Uterus (tissue), 4 donors: ENCODE measurements at places on chromosomes 12 and 14. TPM values are rescaled to one million over a fixed set of nuclear protein-coding genes. Genes with fewer than 3 reads are reported as not detected.

- DNase-seq: no peak
- H3K4me3 ChIP-seq: no peak overlapping the region
- no peaks in the 10 kb centered on the region for H3K36me3 ChIP-seq
- no peak overlapping the region for H3K27ac ChIP-seq
- H3K4me1 ChIP-seq: no peaks in the 10 kb centered on the region
Observed at GRCh38 chr12:10131111-10131690, 1.2 kb upstream of the CLEC7A start.

- H3K36me3 ChIP-seq: no peaks in the 10 kb centered on the region
- H3K27ac ChIP-seq: no peak overlapping the region
- no peak for DNase-seq
- no peak overlapping the region for H3K4me3 ChIP-seq
Observed at GRCh38 chr12:120783197-120783596, 57.6 kb downstream of the ACADS start.

DNA sequence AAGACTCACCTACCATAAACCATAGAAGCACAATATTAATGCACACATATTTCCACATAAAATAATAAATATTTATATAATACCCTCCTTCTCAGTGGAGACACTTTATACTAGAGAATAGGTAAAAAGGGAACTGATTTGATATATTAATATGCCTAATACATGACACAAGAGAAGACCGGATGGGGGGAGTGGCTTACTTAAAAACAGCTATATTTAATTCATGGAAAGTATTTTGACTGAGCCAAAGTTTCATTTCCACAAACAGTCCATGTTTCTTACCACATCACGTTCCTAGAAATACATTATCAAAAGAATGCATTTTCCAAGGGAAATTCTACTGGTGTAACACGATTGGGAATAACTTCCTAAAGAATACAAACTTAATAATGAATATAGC lies 63.4 kb downstream of the ITPR2 start:
- H3K36me3 ChIP-seq: no peaks in the 10 kb centered on the region
- no peaks in the 10 kb centered on the region for H3K4me1 ChIP-seq
- no peak overlapping the region for H3K27ac ChIP-seq
- H3K27me3 ChIP-seq: no peaks in the 10 kb centered on the region
- no peak for DNase-seq
- no peak overlapping the region for H3K4me3 ChIP-seq

DNA sequence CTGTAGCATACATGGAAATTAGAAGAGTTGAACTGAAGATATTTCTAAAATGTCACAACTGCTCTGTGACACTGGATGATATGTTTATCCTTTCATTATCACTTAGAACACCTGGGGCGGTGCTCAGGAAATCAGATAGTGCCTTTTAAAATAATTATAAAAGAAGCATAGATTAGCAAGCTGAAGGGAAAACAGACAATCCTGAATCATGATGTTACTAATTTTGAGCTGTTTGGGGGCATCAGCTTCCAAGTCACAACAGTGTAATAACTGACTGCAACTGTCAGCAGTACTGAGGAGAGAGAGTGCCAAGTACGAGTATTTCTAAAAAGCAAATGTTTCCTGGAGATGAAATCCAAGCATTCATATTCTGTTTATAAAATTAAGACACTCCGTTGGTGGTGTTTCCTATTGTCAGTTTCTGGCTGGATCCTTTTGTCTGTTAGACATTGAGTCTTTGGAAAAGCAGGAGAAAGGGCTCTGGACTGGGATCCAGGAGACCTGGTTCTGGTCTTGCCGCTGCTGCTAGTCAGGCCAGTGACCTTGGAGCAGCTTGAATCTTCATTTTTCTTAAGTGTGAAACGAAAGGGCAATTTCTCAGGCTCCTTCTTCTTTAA lies 380.1 kb downstream of the EGLN3 start:
- H3K27me3 ChIP-seq: no peaks in the 10 kb centered on the region
- no peak overlapping the region for H3K4me3 ChIP-seq
- no peak overlapping the region for H3K27ac ChIP-seq
- no peak for DNase-seq

GRCh38 chr14:59176765-59177164 lies 11.7 kb upstream of the DAAM1 start:
- H3K4me1 ChIP-seq: no peaks in the 10 kb centered on the region
- no peak overlapping the region for H3K27ac ChIP-seq
- H3K27me3 ChIP-seq: no peaks in the 10 kb centered on the region
- H3K4me3 ChIP-seq: no peak overlapping the region
- DNase-seq: no peak

- no peak overlapping the region for H3K27ac ChIP-seq
- H3K4me1 ChIP-seq: no peaks in the 10 kb centered on the region
- no peak overlapping the region for H3K4me3 ChIP-seq
Observed at GRCh38 chr14:65186951-65187350, 84.6 kb upstream of the MAX start.

GRCh38 chr12:112900298-112901145 lies 6.2 kb upstream of the OAS1 start:
- H3K36me3 ChIP-seq: no peaks in the 10 kb centered on the region
- no peaks in the 10 kb centered on the region for H3K4me1 ChIP-seq
- H3K4me3 ChIP-seq: no peak overlapping the region
- no peak for DNase-seq
- H3K27me3 ChIP-seq: no peaks in the 10 kb centered on the region

- no peaks in the 10 kb centered on the region for H3K4me1 ChIP-seq
- no peaks in the 10 kb centered on the region for H3K36me3 ChIP-seq
- H3K4me3 ChIP-seq: no peak overlapping the region
- H3K27ac ChIP-seq: no peak overlapping the region
- DNase-seq: no peak
Observed at GRCh38 chr14:35287431-35288013, 4.7 kb upstream of the PSMA6 start.

DNA sequence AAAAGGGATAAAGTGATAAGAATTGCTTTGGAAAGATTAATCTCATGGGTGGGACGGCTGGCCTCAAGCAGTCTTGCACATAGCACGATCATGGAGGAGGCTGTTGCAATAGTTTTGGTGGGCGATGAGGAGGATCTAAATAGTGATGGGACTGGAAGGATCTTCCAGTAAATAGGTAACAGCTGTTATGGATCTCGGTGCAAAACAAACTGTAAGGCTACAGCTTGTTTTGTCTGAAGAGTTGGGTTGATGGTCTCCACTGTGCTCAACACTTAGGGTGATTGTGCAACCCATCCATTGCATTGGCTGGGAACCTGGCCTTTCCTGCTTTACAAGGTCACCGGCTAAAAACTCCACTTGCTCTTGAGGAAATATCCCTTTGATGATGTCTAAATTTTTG lies 21.0 kb downstream of the IGF1 start:
- H3K27me3 ChIP-seq: no peaks in the 10 kb centered on the region
- DNase-seq: peak; percentile 35
- no peaks in the 10 kb centered on the region for H3K36me3 ChIP-seq
- H3K4me3 ChIP-seq: no peak overlapping the region
- no peak overlapping the region for H3K27ac ChIP-seq
- H3K4me1 ChIP-seq: peaks cover 4% of the 10 kb centered on the region

DNA sequence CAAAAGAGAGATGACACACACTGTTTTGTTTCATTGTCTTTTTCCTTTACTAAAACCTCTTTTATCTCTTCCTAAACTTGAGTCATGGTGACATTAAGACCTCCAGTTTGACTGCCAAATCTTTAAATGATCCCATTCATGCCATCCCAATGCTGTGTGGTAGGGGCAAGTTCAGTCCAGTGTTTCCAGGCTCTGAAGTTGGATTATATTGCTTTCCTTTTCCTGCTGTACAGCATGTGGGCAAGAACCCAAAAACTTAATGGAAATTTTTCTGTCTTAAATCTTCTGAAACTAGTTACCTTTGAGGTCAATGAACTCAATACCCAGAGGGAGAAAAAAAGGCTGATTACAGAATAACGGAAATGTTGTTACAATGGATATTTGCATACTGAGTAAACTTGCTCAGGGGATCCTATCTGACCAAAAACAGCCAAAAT lies 187.1 kb upstream of the FAR2 start:
- H3K4me1 ChIP-seq: peaks cover 4% of the 10 kb centered on the region
- DNase-seq: peak; percentile 17
- no peak overlapping the region for H3K27ac ChIP-seq
- no peaks in the 10 kb centered on the region for H3K27me3 ChIP-seq
- no peak overlapping the region for H3K4me3 ChIP-seq
- H3K36me3 ChIP-seq: no peaks in the 10 kb centered on the region

- H3K4me1 ChIP-seq: no peaks in the 10 kb centered on the region
- no peaks in the 10 kb centered on the region for H3K27me3 ChIP-seq
Observed at GRCh38 chr14:31090883-31091764, 64.9 kb upstream of the STRN3 start.

DNA sequence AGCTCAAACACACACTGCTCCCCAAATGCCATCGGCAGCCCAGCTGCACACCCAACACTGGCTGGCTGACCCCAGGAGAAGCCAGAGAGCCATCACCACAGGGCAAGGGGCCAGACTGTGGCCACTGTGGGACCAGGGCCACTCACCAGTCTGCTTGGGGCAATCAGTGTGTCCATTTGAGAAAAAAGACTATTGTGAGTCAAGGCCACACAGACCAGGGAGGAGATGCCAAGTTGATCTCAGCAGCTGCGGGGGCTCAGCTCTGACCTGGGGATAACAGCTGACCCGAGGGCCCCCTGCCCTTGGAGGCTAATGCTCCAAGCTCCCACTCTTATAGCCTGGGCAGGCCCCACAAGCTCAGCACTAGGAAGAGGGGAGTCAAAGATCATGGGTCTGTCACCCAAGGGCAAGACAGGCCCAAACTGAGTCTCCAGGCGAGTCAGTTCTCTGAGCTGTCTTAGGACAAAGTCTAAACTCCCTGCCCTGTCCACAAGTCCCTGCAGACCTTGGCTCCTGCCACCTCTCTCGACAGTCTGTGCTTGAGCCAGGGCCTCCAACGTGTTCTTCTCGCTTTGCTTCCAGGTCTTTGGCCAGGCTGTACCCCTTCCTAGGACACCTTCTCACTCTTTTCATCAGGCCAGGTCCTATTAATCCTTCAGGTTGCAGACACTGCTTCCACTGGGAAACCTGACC lies 30.1 kb upstream of the PNMA1 start:
- peak overlapping the region; percentile 92 for H3K27ac ChIP-seq
- H3K36me3 ChIP-seq: no peaks in the 10 kb centered on the region
- H3K4me3 ChIP-seq: no peak overlapping the region

GRCh38 chr12:14362352-14362751 lies 3.1 kb upstream of the ATF7IP start:
- H3K4me1 ChIP-seq: no peaks in the 10 kb centered on the region
- no peak overlapping the region for H3K4me3 ChIP-seq
- H3K36me3 ChIP-seq: no peaks in the 10 kb centered on the region
- no peaks in the 10 kb centered on the region for H3K27me3 ChIP-seq
- DNase-seq: no peak

DNA sequence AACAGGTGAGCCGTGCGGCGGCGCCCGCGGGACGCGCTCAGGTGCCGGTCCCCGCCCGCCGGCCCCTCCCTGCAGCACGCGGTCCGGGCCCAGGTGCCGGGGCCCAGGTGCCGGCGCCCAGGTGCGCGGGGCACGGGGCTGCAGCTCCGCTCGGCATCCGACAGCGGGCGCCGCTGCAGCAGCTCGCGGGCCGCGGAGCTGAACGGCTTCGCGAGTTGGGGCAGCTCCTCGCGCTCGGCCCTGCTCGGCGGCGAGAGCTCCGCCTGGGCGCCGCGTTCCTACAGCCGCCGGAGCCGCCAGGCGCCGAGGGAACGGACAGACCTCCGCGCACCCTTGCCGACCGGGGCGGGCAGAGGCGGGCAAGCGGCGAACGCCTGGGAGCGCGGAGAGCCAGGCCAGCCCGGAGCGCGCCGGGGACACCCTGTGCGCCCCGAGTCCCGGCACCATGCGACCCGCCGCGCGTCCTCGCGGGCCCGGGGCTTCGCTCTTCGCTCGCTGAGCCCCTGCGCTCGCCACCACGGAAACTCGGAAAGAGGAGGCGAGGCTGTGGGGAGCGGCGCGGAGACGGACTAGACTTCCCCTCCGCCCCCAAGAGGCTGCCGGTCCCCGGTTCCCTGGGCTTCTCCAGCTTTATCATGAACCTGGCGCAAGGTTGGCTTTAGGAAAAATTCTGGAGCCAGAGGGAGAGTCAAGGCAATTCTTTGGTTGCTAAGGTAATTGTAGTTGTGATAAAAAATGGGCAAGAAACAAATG lies at the start of gene RGS6:
TSS of gene RGS6 (plus strand) at position 201 of the 753 bp plus-strand sequence.
- peaks cover 25% of the 10 kb centered on the region for H3K27me3 ChIP-seq
- peaks cover 9% of the 10 kb centered on the region for H3K4me1 ChIP-seq
- peak within 1 kb of the TSS; percentile 31 for H3K4me3 ChIP-seq
- H3K36me3 ChIP-seq: no peaks in the 10 kb centered on the region

DNA sequence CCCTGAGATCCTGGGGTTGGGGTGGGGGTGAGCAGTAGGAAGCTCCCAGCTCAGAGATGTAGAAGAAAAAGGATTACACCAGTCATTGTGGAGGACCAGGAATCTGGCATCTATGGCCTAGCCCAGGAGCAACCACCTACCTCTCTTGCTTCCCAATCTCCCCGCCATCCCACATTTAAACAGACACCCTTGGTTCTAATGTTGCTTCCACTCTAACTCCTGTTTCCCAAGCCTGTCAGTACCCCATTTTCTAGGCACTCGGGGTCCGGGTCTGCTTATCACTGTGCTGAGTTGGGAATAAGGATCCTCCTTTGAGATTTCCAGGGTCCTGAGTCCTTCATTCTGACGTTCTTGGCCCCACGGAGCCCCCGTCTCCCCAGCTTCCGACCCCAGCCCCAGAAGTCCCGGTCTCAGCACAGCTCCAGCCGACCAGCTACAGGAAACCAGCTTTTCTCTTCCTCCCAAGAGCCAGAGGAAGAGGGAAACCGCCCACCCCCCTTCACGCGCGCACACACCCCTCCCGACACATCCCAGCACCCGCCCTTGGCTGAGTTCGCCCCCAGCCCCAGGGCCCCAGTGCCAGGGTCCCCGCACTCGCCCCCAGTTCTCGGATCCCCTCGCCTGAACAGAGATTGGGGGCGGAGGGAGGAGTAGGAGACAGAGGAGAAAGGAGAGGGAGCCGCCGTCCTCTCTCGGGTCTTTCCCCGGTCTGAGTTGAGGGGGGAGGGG lies 1.2 kb downstream of the ITGA5 start:
- no peaks in the 10 kb centered on the region for H3K36me3 ChIP-seq
- peaks cover 14% of the 10 kb centered on the region for H3K4me1 ChIP-seq
- DNase-seq: peak; percentile 56
- H3K27ac ChIP-seq: peak overlapping the region; percentile 94
- peak overlapping the region; percentile 84 for H3K4me3 ChIP-seq

DNA sequence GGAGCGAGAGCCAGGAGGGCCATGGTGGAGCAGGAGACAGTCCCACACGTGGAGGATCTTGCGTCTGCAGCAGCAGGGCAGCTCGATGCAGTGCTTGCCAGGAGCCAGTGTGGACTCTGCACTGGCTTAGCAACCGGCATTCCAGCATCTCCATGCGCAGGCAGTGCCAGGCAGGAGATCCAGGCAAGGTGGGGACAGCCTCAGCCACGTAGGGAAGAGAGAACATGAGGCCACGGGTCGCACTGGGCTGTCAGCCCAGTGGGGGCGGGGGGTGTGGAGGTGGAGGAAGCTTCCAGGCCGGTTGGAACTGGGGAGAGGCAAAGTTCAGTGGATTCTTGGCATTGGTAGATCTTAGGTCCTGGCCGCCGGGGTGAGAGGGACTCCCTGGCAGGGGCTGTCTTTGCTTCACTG lies 121.0 kb upstream of the EVL start:
- no peaks in the 10 kb centered on the region for H3K4me1 ChIP-seq
- H3K36me3 ChIP-seq: no peaks in the 10 kb centered on the region

Gene WDHD1
- total RNA-seq: 0.51 TPM

Gene PAPLN
- 33.5 TPM for total RNA-seq

Gene RNASE7
- not detected for total RNA-seq

Gene SLC7A8
- 15.9 TPM for total RNA-seq

Gene MCRS1
- 47.0 TPM for total RNA-seq

Gene TRIM9
- 7.6 TPM for total RNA-seq
